ENCODE measurements at places on chromosomes 4 and X.

GRCh38 chrX:144601010-144601409 lies 646.3 kb upstream of the SPANXN1 start:
- DNase-seq: no peak

GRCh38 chr4:181509073-181509472 lies 734.1 kb upstream of the TENM3 start:
- no peak for DNase-seq

DNA sequence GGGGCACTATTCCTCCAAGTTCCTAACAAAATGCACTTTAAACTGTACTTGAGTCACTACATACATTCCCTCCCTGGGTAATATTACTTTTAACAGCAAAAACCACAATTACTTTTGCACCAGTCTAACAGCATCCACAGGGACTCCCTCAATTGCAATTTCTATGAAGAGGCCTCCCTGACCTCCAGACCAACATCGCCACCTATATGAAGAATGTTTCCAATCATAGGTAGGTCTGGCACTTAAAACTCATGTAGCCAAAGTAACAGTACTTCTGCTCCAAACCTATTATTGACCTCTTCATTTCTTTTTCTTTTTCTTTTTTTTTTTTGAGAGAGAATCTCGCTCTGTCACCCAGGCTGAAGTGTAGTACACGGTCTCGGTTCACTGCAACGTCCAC lies 15.6 kb downstream of the NR3C2 start:
- no peak for DNase-seq

DNA sequence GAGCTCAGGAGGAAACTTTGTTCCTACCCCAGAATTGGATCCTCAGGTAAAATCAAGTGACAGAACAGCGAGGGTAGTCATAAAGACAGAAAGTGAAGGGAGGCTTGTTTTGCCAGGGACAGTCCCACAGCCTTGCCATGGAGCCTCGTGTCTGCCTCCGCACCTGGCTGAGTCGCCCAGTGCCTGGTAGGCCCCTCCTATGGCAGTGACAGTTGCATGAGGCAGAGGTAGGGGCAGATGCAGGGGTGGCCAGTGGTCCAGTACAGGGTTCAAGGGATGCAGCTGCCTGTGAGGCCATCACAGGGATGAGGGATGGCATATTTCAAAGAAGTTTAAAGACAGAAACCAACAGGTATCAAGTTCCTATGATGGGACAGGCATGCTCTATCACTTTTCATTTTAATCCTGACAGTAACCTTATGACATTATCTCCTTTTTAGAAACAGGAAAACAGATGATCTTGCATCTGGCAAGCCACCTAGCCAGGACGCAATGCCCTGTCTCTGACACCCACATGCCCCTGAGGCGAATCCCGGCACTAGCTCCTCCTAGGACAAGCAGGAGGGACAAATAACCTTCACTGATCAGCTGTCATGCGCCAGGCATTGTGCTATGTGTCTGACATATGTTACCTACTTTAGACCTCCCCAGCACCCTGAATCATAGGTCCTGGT lies 127.4 kb upstream of the ENPP6 start:
- DNase-seq: no peak

DNA sequence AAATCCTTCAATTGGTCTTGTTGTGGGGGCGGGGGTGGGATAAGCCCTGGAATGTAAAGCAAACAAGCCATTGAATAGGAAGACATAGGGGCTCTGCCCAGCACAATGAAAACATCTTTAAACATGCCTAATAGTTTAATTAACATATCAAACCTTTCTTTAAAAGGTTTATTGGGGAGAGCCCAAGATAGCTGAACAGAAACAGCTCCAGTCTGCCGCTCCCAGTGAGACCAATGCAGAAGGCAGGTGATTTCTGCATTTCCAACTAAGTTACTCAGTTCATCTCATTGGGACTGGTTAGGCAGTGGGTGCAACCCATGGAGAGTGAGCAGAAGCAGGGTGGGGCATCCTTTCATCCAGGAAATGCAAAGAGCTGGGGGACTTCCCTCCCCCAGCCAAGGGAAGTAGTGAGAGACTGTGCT lies 327.2 kb upstream of the CNKSR2 start:
- no peak for DNase-seq

DNA sequence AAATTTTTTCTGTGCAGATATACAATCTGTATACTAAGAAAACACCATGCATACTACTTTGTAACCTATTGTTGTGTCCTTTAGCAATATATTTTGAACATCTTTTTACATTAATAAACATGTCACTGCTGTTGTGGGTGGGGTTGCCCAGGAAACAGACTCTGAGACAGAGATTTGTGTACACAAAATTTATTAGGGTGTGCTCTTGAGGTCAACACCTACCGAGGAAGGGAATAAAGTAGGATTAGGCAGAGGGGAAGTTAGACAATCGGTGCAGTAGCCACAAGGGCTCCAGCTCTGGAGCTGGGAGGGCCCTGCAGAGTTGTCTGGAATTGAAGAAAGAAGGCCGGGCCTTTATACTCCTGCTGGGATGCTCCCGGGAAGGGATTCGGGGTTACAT lies 56.4 kb downstream of the CXorf58 start:
- no peak for DNase-seq

GRCh38 chr4:183797011-183797444 lies 108.1 kb upstream of the STOX2 start:
- DNase-seq: no peak

DNA sequence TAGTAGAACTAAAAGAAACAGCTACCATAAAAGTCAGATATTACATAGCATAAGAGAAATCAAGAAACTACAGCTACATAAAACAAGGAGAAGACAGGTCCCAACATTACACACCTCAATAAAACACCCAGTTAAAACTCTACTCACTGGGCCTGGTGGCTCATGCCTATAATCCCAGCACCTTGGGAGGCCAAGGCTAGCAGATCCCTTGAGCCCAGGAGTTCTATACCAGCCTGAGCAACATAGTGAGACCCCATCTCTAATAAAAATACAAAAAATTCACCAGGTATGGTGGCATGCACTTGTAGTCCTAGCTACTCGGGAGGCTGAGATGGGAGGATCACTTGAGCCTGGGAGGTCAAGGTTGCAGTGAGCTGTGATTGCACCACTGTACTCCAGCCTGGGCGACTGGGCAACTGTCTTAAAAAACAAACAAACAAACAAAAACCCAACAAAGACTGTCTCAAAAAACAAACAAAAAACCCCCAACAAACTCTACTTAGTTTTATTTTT lies 15.2 kb upstream of the TXLNG start:
- DNase-seq: no peak

GRCh38 chr4:24910499-24910898 lies 2.3 kb downstream of the CCDC149 start:
- DNase-seq: no peak

DNA sequence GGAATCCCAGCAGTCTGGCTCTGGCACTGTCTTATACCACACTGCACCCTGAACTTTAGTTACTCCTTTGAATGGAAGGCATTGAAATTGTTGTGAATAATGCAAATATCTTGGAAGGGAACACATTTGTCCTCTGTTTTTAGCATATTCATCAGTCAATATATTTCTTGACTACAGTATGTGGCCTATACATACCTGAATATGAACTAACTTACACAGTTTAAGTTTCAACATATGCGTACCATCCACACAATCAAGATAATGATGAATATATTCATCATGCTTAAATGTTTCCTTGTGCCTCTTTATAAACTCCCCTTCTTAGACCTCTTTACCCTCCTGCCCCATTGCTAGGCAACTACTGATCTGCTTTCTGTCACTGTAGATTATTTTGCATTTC lies 145.7 kb upstream of the ESX1 start:
- no peak for DNase-seq

GRCh38 chr4:152052451-152053057 lies 291.7 kb upstream of the GATB start:
- no peak for DNase-seq

DNA sequence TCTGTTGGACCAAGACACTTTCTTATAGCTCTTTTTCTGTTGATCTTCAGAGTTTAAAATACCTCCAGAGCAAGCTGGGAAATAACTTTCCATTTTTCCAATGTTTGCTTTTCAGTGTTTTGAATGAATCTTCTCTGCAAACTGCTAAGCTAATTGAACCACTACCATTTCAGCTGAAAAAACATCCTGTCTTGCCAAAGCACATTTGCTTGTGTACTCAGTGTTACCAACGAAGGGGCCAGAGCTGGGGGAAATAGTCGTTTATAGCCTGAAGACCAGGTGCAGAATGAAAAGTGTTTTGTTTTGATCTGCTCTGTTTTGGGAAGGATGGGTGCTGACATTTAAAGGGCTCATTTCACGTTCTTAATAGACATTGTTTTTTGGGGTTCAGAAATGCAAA lies 88.4 kb upstream of the CLNK start:
- DNase-seq: no peak

DNA sequence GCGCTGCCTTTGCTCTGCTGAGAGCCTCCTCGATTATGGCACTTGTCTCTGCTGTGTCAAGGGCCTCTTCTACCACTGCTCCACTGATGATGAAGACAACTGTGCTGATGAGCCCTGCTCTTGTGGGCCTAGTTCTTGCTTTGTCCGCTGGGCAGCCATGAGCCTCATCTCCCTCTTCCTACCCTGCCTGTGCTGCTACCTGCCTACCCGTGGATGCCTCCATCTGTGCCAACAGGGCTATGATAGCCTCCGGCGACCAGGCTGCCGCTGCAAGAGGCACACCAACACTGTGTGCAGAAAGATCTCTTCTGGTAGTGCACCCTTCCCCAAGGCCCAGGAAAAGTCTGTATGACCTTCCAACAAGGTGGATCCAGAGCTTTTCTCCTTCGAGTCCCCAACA lies 106.8 kb upstream of the VAMP7 start:
- no peak for DNase-seq

DNA sequence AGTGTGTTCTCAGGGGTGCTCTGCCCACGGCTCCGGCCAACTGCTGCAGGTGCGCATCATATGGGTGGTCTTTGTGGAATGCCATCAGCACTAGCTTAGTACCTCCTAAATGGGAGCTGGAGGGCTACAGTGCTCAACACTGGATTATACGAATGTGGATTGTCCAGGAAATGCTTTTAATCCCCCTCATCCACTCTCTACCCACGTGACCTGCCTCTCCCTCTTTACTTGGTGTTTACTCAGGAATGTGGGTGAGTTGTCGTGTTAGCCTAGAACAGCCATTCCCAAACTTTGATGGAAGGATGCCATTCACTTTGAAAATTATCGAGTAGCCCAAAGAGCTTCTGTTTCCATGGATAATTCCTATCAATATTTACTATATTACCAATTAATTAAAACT lies 150.8 kb downstream of the PTTG2 start:
- no peak for DNase-seq

- DNase-seq: no peak
Measured at GRCh38 chrX:101595739-101596419, 21.9 kb downstream of the ARMCX6 start.

GRCh38 chrX:72141372-72142004 lies 9.8 kb upstream of the RTL5 start:
- DNase-seq: no peak

GRCh38 chrX:103413705-103414387 lies 37.5 kb downstream of the BEX3 start:
- DNase-seq: no peak

GRCh38 chr4:40713798-40714197 lies 36.0 kb upstream of the NSUN7 start:
- DNase-seq: no peak

DNA sequence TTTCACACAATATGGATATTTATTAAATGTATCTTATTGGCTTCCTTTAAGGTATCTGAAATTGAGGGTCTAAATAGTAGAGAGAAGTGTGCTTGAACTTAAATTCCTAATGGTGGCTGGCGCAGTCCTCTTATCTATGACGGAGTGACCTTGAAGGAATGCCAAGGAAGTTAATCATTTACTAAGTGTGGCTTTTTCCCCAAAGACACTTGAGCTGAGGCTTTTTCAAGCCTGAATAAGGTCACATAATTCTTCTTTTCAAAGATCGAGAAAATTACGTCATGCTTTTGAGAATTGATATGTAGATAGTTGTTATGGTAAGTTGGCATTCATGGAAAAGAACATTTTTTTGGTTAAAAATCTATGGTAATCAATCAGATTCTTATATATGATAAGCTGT lies 11.7 kb upstream of the PRPS2 start:
- DNase-seq: no peak

GRCh38 chr4:955161-955921 lies 18.0 kb downstream of the DGKQ start:
- no peak for DNase-seq

GRCh38 chr4:90542216-90542615 lies 415.0 kb downstream of the CCSER1 start:
- no peak for DNase-seq

DNA sequence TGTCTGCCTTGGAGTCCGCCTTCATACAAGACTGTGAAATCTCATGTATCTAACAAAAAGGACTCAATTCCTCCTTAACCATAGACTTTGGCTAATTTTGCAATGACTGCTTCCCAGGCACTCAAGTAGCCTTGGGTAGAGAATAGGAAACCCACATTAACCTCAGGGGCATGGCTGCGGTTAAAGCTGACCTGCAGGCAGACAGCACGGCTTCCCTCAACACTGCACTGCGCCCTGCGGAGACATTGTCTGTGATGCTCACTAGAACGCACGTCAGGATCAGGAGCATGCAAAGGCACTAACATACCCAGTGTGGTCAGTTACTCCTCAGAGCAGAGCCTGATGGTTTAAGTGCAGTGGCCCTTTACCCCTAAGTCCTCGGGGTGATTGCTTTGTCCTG lies 10.3 kb upstream of the GPR143 start:
- DNase-seq: no peak
